ENCODE measurements at places on chromosomes 7 and 10.

DNA sequence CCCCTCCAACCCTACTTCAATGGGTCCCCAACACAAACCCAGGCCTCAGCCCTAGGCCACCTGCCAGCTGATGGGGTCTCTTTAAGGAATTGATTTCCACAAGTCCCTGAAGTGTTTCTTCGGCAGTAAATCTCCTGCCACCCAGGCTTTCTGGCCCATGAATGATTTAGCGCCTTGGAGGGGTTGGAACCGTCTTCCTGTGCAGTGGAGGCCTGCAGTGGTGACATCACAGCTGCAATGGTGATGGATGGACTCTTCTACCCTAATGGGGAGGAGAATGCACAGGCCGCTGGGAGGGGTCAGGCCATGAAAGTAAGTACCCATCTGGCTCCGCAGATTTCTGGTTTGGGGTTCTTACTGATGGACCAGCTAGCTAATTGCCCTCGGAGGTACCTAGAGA, 163.8 kb downstream of the UBE2H start:
- no peak for DNase-seq

DNA sequence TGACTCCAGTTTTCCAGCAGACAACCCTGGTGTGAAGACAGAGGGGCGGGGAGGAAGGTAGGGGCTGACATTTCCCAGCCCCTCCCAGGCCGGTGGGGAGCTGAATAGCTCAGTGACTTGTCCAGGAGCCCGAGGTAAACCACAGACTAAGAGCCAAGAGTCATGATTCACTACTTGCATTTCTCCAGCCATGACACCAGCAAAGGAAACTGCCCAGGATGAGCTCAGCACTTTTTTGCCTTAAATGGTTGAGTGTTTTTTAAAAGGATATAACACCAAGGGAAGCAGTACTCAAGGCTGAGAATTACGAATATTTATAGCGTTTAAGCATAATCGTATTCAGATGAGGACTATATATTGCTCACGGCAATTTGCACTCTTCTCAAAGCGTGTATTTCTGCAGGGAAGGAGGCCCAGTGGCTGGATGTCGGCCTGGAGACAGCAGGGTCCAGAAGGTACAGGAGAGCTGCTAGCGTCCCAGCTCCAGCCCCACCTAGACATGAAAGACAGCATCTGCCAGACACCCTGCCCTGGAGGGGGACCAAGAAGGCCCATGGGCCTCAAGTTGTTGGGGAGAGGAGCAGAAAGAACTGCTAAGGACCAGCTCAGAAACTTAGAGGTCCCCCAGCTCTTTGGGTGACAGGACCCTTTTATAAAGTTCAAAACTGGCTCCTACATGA, 141.4 kb downstream of the GRID1 start:
- no peak for DNase-seq

- DNase-seq = no peak
Observed at GRCh38 chr10:122986335-122986734, 6.1 kb downstream of the PSTK start.

- DNase-seq = no peak
Observed at GRCh38 chr10:68086011-68086410, 10.9 kb upstream of the HERC4 start.

DNA sequence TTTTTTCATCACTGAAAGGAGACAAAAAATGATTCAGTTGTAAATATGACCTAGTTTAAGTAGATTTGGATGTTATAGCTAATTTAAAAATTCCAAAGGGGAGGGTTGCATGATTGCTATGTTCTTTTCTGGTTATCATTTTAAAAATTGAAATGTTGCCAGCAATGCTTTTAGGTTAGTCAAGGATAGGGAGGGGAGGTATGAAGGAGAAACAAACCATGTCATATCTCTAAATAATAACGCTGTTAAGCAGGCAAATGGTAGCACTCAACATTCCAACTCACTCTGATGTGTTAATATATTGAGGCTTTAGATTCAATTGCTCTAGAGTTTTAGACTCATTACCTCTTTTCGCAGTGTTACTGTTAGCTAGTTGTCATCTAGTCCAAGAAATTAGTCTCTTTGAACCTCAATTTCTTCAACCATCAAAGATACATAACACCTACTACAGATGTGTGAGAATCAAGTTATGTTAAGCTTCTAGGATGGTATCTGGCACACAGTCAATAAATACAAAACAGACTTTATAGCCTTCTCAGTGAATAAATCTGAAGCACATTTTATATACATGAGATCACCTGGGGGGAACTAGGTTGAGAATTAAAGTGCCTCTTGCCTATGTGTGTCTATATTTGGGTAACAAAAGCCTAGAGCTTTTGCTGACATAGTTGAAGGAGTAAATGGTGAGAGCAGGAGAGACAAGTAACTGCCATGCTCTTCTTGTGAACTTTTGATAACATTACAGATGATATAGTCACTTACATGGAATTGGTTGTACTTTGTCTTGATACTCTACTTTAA, 124.9 kb downstream of the CSTF2T start:
- no peak for DNase-seq

- DNase-seq = no peak
Observed at GRCh38 chr10:73251683-73252444, 580 bp downstream of the MRPS16 start.

GRCh38 chr7:45138433-45139267, 18.9 kb upstream of the RAMP3 start:
- no peak for DNase-seq

DNA sequence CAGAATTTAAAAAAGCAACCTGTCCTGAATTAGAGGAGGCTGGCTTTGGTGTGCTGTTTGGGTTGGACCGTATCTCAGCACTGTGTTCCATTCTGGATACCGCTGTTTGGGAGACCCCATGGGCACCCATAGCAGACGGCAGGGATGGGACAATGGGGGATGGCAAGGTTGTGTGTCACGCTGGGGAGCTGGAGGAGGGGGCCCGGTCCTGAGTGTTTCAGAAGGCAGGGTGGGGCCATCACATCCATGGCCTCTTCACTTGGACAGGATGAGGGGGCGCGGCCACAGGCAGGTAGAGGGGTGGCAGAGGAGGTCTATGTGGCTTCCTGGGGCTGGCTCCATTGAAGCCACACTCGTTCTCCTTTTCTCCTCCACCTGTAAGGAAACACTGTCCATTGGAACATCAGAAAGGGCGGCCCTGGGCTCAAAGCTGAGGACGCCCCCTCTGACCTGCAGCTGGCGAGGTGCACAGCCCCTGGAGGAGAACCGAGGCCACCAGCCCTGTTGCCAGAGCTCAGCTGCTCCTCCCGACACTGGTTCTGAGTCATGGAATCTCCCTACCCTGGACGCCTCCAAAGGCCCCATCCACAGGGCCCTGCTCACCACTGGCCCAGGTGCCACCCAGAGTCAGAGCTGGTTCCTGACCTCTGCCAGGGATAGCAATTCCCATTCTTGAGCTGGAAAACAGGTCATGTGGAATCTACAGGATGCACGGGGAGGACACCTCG, 587.3 kb downstream of the DNAJB6 start:
- DNase-seq = no peak

- DNase-seq = no peak
Observed at GRCh38 chr7:68734431-68734830, 863.8 kb upstream of the AUTS2 start.

DNA sequence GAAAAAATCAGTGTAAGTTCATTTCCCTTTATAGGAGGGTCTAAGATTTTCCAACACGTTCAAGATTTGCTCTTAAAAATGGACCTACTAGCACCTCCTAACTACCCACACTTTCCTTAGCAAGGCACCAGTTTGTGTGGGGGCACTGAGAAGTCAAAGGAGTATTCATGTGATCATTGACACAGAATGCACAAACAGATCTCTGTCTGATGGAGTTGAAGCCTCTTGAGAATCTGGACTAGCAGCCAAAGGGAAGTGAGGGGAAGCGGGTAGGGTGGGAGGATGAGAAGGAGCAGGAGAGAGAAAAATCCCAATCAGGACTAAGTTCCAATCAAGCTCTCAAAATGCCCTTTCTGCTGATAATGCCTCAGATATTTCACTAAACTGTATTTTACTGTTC, 4.1 kb downstream of the MMS19 start:
- no peak for DNase-seq

DNA sequence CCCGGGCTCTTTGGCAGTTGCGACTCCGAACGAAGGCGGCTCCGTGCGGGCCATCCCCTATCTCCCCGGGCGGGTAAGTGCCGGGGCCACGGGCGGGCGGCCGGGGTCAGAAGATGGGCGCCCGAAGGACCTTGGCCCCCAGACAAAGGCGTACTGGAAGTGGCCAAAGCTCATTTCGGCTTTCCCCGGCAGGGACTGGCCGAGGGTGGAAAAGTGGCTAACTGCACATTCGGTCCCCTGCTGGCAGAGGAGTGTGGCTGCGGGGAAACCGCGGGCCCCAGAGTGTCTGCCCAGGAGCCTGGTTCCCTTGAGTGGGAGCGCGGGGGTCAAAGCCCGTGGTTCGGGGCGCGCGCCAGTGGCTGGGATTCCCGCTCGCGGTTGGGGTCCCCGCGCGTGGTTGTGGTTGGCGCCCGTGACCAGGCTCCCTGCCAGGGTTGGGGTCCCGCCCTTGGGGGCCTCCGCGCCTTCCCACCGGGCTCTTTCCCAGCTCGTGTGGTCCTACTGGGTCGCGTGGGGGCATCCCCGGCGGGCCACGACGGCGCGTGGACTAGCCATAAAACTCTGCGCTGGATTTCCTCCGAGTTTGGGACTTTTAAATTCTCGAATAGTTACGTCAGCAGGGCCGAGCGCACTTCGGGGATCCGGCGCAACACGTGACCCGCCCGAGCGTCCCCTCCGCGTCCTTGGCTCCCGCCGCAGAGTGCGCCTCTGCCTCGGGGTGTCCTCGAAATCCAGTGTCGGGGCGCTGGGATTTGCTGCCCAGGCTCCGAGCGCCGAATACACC, 124.4 kb downstream of the TACC2 start:
- DNase-seq = peak; percentile 24

- DNase-seq = no peak
Observed at GRCh38 chr7:151080067-151080521, 515 bp downstream of the FASTK start.

DNA sequence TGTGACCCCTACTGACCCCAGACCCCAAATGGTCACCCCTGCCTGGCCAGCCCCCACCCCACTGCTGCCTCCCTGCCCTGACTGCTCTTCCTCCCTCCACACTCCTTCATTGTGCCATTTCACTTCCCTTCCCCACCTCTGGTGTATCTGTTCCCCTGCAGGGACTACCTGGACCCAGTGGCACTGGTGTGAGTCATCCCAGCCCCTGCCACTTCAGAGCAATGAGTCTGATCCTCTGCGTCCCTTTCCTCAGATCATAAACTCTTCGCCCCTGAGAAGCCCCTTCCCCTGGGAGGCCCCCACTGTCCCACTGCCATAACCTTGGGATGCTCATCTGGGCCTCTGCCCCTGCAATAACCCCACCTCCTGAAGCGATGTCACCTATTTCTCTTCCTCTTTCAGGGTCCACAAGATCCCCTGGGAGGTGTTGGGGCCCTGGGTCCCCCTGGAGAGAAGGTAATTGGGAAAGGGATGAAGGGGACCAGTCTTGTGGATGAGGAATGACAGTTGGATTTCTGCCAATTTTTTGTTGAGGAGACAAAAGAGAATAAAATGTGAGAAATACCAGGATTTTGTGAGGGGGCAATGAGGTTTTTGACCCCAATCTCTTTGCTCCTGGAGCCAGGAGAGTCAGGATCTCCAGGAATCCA, 19.1 kb upstream of the VOPP1 start:
- DNase-seq = no peak

DNA sequence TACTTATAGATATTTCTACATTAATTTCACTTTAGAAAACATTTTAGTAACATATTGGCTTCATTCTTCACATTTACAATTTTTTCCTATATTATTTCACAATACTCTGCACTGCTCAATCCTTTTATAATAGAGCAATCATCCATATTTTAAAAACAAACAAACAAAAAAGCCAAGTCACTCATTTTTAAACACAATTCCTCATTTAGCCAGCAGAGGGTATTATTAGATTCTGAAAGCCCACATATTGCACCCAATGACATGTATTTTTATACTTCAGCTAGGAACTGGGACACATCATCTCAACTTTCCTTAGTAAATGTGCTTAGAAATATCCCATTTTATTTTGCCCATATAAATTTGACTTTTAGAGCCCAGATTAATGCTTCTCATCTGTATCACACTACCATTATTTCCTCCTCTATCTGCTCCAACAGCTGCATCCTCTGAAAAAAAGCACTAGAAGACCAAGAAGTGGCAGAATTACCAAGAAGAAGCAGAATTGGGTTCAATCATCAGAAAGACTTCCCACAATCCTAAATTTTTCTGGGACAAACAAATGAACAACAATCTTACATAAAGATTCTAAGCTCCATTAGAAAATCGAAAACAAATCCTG, 29.5 kb downstream of the CTNNA3 start:
- peak; percentile 17 for DNase-seq

DNA sequence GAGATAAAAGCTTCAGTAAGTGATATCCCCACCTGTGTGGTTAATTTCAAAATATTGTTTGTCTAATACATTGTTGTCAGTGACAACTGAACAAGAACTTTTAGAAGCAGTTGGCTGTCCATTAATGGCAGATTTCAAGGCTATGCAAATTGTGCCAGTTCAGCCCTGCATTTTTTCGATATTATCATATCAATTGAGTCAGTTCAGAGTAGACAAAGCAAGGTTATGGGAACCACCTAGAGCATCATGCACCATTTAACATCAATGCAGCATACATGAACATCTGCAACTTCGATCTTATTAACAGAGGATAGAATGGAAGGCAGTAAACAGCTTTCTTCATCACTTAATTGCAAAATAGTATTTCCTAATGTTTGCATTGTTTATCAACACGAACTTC, 180.7 kb upstream of the KAT6B start:
- DNase-seq = no peak

DNA sequence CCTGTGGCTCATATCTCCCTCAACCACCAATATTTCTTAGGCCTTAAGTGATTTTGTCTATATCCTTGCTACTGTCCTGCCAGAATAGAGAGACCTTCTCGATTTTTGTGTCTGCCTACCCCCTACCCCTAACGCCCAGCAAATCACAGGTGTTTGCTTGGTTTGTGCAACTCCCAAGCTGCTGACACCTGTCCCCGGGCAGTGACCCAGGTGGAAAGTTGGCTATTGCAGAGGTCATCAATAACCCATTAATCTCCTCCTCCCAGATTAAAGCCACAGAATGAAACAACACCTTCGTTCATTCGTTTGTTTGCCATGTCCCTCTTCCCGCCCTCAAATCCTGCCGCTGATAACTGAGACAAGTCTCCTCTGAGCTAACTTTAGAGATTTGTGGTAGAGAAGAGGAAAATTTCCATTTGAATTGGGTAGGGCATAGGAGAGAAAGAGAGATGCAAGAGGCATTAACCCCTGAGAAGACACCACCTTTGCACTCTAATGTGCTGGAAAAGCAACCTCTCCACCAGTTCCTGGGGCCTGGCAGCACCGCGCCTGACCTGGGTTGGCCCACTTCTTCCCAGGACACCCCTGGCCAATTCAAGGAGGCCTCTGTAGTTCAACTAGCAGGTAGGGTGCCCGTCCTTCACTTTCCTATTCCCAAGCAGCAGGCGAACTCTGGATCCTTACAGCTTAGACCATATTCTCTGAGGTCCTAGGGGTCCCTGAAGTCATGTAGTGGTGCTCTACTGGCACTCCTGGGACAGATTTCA, 3.0 kb downstream of the NEUROG3 start:
- no peak for DNase-seq

- no peak for DNase-seq
Observed at GRCh38 chr10:22625516-22626290, 88.7 kb downstream of the PIP4K2A start.

- peak; percentile 51 for DNase-seq
Observed at GRCh38 chr10:75660823-75661222, 229.4 kb downstream of the LRMDA start.

Measured in NCI-H446 (cell line).